ENCODE measurements at places on chromosomes 11 and 22.

GRCh38 chr11:37712251-37712650 lies 1114.2 kb upstream of the RAG2 start:
- DNase-seq: peak; percentile 29

GRCh38 chr11:65096926-65097325 lies 912 bp downstream of the VPS51 start:
- no peak for DNase-seq

DNA sequence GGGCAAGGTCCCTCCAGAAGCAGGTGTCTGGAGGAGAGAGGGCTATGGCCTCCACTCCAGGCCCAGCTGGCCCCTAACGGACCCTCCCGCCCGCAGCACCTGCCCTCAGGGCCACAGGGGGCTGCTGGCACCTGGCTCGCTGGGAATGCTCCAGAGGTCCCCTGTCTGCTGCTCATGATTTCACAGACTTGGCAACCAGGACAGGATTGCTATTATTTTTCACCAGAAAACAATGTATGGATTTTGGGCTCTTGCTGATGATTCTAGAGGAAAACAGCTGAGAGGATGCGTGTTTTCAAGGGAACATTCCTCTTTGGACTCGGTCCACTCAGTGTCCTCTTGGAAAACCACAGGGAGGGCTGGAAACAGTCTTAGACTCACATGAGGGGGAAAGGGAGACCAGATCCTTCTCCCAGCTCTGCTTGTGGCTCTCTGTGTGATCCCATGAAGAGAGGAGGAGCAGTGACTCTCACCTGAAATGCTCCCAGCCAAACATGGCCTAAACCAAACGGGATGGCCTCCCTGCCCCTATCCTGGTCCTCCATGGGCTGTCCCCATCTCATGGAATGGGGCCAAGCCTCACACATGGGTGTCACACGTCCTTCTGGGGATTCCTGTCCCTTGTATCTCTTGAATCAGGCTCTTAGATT lies 15.8 kb downstream of the MYEOV start:
- peak; percentile 67 for DNase-seq

DNA sequence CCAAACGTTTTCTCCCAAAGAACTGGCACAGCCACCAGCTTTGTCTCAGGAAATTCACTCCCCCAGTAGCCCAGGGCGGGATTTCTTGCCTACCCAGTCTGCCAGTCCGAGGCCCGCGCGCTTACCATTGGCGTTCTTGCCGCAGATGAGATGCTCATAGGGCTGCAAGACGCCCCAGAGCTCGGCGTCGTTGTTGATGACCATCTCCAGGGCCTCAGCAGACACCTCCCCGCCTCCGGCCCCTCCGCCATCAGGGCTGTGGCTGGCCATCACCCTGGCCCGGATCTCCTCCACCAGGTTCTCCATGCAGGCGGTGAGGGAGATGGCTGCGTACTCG lies 1.3 kb downstream of the ABTB2 start:
- DNase-seq: peak; percentile 34

- no peak for DNase-seq
Measured at GRCh38 chr11:95228081-95228749, 2.8 kb downstream of the SESN3 start.

- DNase-seq: peak; percentile 36
Measured at GRCh38 chr11:135027461-135027860, 615.4 kb upstream of the B3GAT1 start.

GRCh38 chr11:57335343-57336110 lies at the start of gene SSRP1:
Gene SSRP1, minus strand, starts transcription at chr11:57335892. Its CDS starts 771 bp downstream, at chr11:57335121.
- peak; percentile 88 for DNase-seq

GRCh38 chr22:44479662-44480061 lies 18.4 kb downstream of the RTL6 start:
- no peak for DNase-seq

- DNase-seq: no peak
Measured at GRCh38 chr11:22161489-22161888, 31.4 kb upstream of the ANO5 start.

DNA sequence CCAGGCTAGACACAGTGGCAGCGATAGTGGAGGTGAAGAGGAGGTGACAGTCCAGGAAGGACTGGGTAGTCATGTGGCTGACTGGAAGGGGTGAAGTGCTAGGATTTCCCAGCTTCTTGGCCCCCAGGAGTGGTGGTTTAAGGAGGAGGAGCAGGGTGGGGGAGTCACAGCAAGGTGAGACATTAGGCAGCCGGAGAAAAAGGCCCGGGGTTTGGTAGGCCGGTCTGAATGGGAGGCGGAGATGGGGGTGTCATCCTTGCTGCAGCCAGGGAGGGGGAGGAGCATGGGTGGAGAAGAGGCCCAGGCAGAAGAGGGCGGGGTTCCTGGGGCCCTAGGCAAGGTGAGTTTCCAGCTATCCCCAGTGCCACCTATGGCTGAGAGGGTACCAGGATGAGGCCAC lies 6.1 kb downstream of the SIPA1 start:
- DNase-seq: no peak

DNA sequence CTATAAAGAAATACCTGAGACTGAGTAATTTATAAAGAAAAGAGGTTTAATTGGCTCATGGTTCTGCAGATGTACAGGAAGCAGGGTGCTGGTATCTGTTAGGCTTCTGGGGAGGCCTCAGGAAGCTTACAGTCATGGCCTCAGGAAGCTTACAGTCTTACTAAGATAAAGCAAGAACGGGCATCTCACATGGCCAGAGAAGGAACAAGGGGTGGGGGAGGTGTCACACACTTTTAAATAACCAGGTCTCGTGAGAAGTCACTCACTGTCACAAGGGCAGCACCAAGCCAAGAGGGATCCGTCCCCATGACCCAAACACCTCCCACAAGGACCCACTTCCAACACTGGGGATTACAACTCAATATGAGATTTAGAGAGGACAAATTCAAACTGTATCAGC lies 192.8 kb upstream of the B3GAT1 start:
- no peak for DNase-seq

GRCh38 chr11:123760894-123761293 lies 6.6 kb upstream of the OR6X1 start:
- DNase-seq: no peak

- DNase-seq: peak; percentile 69
Measured at GRCh38 chr11:8192016-8192895, 23.4 kb upstream of the RIC3 start.

GRCh38 chr22:46064228-46064965 lies 85.9 kb upstream of the PPARA start:
- no peak for DNase-seq

GRCh38 chr11:60905551-60906113 lies 753 bp downstream of the PRPF19 start:
- peak; percentile 56 for DNase-seq

DNA sequence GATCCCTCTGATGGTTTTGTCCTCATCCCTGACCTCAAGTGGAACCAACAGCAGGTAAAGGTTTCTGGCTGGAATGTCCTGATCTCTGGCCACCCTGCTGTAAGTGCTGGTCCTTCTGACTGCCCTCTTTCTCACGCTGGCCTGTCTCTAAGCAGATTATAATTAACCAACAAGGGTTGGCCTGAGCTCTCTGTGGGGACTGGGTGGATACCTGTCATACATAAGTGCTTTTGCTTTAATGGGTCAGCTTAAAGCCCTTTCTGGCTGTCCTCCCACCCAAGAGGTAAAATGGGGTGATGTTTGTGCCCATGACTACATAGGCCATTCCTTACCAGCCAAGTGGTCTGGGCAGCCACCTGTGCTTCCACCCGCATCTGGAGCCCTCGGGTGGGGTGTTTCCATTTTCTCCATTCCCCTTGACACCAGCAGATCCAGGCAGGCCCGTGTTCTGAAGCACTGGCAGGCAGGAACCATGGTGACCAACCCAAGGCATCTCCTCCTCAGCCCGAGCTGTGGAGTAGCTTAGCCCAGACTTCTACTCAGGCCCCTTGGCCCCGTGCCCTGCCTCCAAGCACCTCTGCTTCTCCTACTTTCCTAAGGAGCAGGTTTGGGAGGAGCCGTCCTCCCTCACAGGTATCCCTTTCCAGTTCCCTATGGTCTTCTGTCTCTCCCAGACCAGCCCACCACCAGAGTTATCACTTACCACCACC lies 17.0 kb upstream of the ST3GAL4 start:
- no peak for DNase-seq

GRCh38 chr11:113497066-113497910 lies 22.1 kb upstream of the DRD2 start:
- DNase-seq: no peak

GRCh38 chr11:18259259-18259658 lies 6.8 kb upstream of the SAA1 start:
- DNase-seq: no peak

DNA sequence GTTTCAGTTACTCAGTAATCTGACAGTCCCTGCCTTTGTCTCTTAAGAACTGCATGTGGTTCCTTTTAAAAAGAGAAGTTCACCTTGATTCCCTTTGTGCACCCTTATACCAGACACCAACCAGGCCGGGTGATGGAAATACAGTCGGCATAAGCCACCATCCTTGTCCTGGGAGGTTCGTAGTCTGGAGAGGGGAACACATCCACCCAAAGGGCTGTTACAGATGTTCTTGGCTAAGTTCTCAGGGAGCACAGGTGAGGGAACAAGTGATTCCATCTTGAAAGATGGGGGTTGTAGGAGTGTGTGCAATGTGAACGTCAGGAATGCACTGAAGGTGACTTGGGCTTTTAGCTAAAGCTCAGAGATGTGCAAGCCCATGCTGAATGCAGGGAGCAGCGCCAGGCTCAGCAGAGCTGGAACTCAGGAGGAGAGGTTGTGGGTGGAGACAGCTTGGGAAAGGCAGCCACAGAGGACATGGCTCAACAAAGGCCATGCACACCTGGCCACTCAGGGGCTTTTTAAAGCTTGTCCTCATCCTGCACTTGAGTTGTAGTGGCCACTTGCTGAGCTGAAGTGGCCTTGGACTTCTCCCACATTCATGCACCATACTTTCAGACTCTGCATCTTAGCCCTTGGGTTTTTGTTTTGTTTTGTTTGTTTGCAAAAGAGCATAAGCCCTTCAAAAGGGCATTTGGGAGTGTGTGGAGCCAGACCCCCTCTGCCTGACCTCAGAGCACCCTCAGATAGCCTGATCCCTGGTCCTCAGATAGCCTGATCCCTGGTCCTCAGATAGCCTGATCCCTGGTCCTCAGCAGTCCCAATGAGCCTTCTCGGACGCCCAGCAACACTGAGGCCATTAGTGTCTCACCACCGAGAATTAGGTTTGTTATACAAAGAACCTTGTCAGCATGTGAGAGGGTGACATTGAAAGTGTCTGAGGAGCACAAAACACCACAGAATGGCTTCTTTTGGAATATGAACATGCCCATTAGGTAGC lies 12.7 kb upstream of the TMA7B start:
- DNase-seq: no peak

- DNase-seq: no peak
Measured at GRCh38 chr11:45181193-45181888, 34.9 kb downstream of the PRDM11 start.

GRCh38 chr22:39405346-39406085 lies 5.9 kb downstream of the TAB1 start:
- peak; percentile 48 for DNase-seq

DNA sequence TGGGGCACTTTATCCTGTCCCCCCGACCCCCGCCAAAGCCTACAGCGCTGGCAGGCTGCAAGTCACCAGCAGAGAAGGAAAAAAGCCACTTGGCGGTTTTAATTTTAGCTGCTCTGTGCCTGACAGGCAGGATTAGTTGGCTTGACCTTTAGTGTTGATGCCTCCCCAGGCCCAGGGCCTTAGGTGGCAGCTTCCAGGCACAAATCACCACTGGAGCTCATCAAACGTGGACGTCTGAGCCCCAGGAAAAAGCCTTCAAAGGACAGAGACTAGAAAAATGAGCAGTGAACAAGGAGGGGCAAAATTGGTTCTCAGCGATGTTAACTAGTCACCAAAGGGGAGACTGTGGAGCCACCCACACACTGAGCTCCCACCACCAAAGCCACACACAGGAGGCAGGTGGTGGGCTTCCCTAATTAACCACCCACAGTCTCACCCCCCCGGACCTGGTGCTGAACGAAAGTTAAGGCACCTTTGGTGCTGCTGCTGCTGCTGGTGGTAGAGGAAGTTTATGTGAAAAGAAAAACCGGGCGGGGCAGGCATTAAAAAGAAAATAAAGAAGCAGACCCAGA lies 4.4 kb upstream of the PYGM start:
- no peak for DNase-seq

GRCh38 chr22:48639896-48640748 lies 1187.6 kb downstream of the BRD1 start:
- no peak for DNase-seq

DNA sequence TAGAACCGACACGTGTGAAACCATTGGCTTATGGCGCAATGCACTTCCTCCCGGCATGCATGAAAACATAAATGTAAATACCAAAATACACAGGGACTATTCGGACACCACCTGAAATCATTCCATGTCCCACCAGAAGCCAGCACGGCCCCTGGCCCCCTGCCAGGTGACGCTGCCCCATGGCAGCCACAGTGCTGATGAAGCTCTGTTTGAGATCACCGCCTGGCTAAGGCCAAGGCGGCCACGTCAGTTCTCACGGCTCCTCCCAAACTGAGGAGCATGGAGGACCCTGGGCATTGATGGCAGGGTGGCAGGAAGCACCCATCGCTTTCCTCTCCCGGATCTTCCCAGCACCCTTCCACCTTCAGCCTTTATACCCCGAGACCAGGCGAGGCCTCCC lies 89.5 kb downstream of the CDKN1C start:
- no peak for DNase-seq

DNA sequence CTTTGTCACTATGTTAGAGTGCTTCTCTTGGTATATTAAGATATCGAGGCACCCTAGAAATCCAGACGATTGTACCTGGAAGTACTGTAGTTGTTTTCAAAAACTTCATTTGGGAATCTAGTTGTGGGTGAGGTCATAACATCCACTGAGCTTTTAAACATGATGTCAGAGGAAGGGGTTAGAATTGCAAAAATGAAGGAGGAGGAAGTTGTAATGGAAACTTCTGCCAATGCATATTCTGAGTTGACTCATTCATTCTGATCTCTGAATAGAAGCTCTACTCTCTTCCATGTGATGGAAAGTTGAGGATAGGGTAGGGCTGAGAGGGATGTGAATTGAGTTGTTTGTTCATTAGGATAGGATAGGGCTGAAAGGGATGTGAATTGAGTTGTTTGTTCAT lies 7.7 kb downstream of the CD44 start:
- DNase-seq: peak; percentile 35

DNA sequence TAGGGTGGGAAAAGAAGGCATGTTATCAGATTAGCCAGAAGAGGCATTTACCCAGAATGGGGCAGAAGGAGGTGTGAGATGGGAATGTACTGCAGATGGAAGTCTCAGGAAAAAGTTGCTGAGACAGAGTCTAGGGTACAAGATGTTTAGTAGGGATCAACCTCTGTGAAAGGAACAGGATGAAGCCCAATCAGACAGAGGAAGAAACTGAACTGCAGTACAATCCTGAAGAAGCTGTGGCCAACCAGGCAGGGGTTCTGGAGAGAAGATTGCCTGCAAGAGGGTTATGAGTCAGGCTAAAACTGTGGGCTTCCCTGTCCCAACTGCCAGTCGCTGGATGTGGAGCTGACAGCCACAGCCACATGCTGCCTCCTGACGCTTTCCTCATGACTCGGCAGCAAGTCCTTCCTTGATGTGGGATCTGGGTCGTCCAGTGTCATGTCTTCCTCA lies 64.0 kb downstream of the CWC15 start:
- DNase-seq: peak; percentile 95

GRCh38 chr11:13692172-13692571 lies 23.7 kb downstream of the FAR1 start:
- no peak for DNase-seq

GRCh38 chr11:29159552-29160465 lies 857.0 kb downstream of the KCNA4 start:
- DNase-seq: peak; percentile 86

All from EH (cell line).